HT1080 (cell line): ENCODE measurements at places on chromosomes 2 and 18.
A peak's percentile ranks its signal among the peaks of the same experiment; 100 is the strongest.

DNA sequence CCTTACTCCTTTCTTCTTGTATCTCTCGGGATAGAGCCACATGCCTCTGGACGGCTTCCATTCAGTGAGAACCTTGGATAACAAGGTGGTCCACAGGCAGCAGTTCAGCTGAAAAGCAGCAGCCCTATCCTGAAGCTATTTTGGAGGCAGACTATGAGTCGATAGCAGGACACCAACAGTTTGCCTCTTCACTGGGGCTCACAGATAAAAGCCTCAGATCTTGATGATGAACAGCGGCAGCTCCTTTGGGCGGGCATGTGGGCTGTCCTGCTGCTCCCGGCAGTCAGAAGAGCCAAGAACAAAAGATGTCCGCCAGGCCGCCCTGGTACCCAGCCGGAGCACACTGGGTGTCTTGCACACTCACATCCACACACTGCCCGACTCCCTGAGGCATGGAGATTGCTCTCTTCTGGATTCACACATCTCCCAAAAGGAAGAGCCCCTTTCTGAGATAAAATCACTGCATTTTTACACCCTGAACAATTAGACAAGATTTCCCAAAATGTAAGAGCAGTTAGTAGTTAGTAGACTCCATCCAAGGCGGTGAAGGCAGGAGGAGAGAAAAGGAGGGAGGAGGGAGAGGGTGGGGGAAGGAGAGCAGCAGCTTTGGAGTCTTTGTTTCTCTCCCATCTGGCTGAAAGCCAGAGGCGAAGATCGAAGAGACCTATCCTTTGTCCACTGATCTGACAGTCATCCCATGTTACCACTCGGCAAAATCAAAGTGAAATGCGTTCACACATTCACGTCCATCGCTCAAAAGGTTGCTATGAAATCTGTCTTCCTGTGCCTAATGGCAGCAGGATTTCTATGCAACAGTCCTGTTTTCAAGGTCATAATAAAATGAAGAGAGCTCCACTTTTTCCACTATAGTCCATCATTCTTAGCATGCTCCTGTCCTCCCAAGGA is 90.1 kb upstream of the KLF7 start:
- DNase-seq: no peak

DNA sequence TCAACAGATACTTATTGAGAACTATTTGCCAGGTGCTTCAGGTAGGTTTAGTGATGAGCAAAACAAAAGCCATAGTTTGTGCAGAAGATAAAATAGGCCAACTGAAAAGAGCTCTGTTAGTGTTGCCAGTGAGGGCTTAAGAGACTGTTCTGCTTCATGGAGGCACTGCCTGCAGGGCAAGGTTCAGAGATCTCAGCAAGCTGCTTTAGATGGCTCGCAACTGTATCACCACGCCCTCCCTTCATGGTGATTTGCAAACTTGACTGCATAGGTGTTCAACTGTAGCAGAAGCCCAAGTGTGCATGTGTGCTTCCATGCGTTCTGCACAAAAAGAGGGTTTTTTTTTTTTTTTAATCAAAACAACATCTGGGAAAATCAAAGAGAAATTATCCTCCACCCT is 84.5 kb downstream of the RAPH1 start:
- DNase-seq: no peak

- peak; percentile 7 for DNase-seq
These were observed 245.7 kb upstream of the REG3G start for GRCh38 chr2:78779761-78780160.

GRCh38 chr18:13366962-13367892 is 148.7 kb downstream of the LDLRAD4 start:
- DNase-seq: no peak

DNA sequence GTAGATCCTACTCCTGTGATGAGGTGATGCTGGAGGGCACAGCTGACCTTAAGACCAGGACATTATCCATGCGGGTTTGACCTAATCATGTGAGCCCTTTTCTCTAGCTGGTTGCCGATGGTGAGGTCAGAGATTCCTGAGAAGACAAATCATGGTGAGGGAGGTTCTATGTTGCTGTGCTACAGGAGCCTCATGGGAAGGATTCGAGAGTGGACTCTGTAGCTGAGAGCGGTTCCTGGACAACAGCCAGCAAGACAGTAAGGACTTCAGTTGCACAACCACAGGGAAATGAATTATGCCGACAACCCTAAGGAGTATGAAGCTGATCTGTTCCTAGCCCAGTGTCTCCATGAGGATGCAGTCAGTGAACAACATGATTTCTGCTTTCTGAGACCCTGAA is 80.4 kb downstream of the EPB41L3 start:
- DNase-seq: peak; percentile 48

- DNase-seq: no peak
These were observed 477 bp downstream of the ACVR1 start for GRCh38 chr2:157875641-157876065.

DNA sequence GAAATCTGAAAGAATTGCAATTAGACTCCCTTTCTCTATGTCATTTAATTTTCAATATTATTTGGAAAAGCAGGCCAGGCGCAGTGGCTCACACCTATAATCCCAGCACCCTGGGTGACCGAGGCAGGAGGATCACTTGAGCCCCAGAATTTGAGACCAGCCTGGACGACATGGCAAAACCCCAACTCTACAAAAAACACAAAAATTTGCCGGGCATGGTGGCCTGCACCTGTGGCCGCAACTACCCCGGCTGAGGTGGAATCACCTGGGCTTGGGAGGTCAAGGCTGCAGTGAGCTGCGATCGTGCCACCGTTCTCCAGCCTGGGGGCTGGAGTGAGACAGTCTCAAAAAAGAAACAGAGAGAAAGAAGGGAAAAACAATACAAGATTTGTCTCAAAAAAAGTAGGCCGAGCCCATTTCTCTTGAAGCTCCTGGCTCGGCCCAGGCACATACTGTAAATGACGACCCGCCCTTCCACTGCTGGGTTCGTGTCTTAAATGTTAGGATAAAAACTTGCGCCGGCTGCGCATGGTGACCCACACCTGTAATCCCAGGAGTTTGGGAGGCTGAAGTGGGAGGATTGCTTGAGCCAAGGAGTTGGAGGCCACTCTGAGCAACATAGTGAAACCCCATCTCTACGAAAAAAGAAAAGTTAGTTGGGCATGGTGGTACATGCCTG is 31.1 kb upstream of the GPC1 start:
- DNase-seq: no peak

- peak; percentile 31 for DNase-seq
These were observed 110.7 kb downstream of the QPCT start for GRCh38 chr2:37454851-37455762.

DNA sequence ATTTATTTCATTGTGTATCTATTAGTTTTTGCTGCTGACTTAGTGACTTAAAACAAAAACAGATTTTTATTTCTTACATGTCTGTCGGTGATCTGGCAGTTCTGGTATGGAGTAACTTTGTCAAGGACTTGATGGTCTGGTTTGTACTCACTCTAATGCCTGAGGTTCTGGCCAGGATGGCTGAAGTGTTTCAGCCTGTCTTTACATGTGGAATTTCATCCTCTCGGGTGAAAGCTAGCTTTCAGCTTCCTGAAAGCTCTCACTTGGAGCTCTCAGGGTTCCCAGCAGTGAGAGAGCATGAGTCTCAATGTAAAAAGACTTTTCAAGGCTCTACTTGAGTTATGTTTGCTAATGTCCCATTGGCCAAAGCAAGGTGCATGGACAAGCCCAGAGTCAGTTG is 216.4 kb downstream of the NR4A2 start:
- DNase-seq: no peak

DNA sequence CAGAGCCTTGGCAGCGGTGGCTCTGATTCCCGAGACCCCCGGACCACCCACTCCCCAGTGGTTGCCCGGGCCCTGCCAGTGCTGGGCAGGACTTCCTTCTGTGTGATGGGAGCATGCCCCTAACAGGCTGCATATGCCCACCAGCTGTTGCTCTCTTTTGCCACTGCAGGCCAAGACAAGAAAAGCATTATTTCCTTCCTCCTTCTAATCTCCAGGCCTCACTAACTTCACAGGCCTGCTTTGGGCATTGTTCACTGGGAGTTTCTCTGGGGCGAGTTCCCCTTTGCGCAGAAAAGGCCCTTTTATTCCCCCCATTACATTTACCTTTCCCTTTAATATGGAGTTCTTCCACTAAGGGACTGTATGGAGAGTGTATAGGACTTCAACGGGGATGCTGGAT is 249.1 kb upstream of the SIX2 start:
- DNase-seq: no peak

- DNase-seq: peak; percentile 61
These were observed 1.4 kb upstream of the ZNF804A start for GRCh38 chr2:184596819-184597411.

DNA sequence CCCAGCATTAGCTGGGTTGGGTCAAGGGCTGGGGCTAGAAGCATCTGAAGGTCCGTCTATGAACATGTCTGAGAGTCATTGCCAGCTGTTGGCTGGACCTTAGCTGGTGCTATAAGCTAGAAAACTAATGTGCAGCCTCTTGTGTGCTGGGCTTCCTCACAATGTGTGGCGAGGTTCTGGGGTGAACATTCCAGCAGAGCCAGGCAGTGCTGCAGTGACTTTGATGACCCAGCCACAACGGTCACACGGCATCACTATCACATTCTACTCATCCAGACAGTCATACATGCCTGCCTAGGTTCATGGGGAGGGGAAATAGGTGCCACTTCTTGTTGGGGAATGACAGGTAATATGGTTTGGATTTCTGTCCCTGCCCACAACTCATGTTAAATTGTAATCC is 260.5 kb downstream of the CYP26B1 start:
- no peak for DNase-seq

DNA sequence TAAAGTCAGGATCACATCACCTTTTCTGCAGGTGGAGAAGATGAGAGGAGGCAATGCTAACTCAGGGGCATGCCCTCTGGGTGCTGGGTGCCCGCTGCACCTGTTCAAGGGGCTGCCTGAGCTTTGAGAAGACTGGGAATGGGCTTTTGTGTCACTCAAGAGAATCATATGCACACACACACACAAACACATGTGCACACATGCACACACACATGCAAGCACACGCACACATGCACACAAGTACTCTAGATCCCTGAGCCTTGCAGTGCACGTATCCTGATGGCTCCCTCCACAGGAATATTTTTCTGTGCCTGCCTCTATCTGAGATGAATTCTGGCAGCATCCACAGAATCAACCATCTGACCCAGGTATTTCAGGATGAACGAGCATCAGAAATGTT is 110.0 kb upstream of the TEX51 start:
- no peak for DNase-seq
